ENCODE measurements at places on chromosomes 1 and 21.

- DNase-seq = no peak
These were observed 38.0 kb upstream of the SH3GLB1 start for GRCh38 chr1:86666368-86666767.

DNA sequence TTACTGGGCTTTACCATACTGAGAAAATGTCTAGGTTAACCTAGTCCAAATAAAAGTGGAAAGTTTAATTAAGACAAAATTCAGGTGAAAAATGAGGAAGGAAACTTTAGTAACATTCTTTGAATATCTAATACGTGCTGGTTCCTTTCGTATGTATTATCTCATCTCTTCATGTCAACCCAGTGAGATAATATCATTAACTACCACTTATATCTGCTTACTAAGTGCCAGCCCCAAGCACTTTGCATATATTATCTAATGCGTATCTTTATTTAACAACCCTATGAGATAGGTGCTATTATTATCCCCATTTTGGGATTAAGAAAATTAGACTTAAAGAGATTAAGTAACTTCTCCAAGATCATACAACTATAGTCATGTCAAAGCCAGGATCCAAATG is 12.5 kb upstream of the PLPP3 start:
- DNase-seq = no peak

- DNase-seq = no peak
These were observed 332.6 kb downstream of the PBX1 start for GRCh38 chr1:164891615-164892014.

DNA sequence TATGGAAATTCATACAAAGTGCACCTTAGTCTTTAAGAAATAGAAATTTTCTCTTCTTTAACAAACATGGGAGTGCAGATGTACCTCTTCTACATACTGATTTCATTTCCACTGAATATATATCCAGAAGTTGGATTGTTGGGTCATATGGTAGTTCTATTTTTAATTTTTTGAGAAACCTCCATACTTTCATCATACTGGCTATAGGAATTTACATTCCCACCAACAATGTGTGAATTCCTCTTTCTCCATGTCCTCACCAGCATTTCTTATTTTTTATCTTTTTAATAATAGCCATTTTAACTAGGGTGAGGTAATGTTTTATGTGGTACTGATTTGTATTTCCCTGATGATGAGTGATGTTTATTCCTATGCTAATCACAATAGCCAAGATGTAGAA is 87.5 kb downstream of the RGS2 start:
- no peak for DNase-seq

Data from posterior cingulate gyrus (tissue), 11 donors.